Epithelial cell of proximal tubule (primary cell): ENCODE measurements at places on chromosomes 6 and 20.

GRCh38 chr20:47290008-47290407 is 66.5 kb downstream of the ZMYND8 start:
- no peak for DNase-seq

GRCh38 chr6:4482461-4482860 is 293.7 kb upstream of the CDYL start:
- no peak for DNase-seq

DNA sequence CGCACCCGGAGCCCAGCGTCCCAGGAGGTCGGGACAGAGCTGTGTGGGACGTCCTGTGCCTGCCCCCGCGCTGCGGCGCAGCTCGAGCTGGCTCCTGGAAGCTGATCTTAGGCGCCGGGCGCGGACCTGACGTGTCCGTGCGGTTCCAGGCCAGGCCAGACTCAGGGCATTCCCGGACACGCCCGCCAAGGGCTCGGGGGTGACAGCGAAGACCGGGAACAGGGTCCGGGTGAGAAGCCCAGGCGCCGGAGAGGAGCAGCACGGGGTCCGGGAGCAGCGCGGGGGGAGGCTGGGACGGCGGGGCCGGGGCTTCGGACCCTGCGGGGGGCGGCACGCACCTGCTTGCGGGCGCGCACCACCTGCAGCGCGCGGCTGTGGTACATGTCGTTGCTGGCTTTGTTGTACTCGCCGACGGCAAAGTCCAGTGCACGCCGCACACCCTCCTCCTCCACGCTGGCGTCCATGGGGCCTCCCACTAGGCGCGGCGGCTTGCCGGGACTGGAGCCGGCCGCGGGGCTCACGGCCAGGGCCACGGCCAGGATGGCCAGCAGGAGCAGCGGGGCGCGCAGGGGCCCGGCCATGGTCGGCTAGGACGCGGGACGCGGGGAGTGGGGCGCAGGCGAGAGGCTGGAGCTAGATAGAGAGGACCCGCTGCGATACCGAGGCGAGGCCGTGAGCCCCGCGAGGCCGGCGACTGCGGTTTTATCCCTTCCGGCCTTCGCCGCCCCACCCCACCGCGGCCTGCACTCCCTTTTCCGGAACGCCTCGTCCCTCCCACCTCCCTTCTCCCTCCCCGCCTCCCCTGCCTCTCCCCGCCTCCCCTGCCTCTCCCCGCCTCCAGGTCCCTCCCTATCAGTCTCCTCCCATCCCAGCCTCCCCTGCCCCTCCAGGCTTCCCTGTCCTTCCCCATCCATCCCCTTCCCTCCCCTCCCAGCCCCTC is at the start of gene CST3:
Gene CST3 (minus strand): TSS at position 674 of the 940 bp plus-strand sequence. CDS start 93 bp downstream, at position 581.
- DNase-seq: no peak

DNA sequence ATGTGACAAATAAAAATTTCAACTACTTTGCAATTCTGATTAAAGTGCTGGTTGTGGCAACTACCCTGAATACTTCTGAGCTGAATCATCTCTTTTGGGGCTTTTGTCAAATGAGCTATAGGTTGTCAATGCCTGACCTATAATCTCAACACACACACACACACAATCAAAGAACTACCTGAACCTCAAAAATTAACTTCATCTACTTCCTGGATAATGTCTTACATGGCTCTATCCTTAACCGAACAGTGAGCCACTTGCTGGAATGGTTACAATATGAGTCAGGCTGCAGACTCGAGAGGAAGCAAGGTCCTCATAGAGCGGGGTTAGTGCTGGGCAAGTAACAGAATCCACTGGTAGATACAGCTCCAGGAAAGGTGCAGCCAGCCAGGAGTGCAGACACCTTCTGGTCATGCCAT is 70.6 kb upstream of the DST start:
- peak; percentile 78 for DNase-seq

DNA sequence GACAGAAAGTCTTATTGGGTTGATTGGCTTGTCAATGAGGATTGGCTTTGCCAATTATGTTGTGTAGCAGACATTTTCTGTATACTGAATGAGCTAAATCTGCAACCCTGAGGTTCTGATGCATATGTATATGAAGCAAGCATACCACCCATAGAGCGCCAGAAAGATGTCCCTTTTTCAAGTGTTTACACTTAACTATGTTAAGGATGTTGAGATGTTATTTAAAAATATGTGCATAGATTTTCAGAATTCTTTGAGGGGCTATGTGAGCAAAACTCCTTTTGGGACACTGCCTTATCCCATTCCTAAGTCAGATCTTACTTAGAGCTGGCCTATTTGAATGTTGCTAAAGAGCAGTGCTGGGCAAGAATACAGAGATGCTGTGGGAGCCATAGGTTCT is 1.9 kb downstream of the AIG1 start:
- DNase-seq: no peak

GRCh38 chr6:5851261-5851757 is 155.4 kb downstream of the NRN1 start:
- DNase-seq: no peak

GRCh38 chr6:106046116-106046853 is 39.9 kb upstream of the PRDM1 start:
- DNase-seq: no peak

DNA sequence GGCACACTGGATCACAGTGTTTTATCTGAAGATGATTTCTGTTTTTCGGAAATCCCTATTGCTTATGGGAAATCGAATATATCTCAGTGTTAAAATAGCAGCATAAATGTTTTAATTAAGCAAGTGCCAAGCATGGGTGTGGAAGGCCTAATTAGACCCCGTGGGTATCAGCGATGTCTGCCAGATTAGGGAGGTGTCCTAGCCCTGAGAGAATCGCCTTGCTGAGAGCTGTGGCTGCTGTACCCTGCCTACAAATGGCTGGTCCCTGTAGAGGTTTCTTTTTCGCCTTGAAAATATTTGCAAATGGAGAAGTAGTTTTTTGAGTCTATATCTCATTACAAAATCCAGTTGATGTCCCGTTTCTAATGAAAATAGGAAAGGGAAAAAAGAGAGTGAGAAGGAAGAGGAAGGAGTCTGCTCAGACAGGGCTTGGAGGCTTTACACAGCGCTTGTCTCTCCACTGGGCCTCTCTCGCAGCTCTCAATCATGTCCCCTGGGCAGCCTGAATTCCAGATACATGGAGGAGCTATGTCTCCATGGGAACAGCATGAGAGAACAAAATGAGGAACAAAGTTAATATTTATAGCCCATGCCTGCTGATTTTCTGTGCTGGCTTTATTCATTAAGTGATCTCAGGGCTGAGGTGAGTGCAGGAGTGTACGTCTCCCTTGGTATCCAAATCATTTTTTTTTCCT is 35.2 kb upstream of the BCLAF1 start:
- DNase-seq: no peak

DNA sequence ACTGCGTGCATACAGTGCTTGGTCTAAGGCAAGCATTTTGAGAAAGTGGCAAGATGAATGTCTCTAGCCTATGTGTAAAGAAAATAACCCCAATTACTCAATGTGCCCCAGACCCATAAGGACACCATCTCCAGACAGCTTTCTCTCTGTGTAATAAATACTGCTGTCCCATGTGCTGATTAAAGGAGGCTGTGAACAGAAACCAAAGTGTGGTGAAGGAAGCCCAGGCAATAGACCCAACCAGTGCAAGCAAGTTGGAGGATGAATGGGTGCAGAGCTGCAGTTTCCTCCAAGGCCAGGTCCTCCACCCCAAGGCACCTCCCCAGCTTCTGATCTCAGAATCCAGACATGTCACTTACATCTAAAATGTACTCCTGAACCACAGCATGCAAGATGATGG is 60.6 kb downstream of the TRAM2 start:
- DNase-seq: no peak

- no peak for DNase-seq
Observed at GRCh38 chr6:107173779-107174178, 58.5 kb upstream of the BEND3 start.

DNA sequence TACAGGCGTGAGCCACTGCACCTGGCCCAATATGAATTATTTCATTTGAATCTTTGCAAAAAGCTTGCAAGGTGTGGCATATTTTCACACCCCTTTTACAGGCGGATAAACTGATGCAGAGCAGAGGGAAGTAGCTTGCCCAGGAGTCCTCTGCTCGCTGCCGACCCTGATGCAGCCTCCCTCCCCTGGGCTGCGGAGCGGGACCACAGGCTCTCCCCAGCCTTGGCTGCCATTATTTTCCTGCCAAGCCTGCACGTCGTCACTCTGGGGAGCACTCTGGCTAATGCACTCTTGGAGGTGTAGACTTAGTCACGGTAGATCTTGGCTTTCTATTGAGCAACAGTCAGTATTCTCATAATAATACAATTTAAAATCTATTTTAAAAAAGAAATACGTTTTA is 34.8 kb upstream of the DACT2 start:
- no peak for DNase-seq

DNA sequence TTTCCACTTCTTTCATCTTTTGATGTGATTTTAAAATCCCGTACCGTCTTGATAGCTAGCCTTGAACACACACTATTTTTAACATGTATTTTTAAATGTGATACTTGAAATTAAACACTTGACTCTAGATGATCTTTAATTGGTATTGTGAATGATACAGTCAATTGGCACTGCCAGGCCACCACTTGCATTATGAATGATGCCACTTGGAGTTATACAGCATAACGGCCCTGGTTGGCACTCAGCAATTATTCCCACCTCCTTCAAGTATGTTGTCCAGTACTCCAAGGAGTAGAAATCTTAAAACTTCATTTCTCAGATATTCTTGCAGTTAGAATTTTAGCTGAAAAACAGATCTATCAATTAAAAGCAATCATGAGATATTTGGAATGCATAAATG is 62.9 kb downstream of the TENT5A start:
- no peak for DNase-seq

- DNase-seq: no peak
Observed at GRCh38 chr6:130303431-130303830, 62.4 kb upstream of the TMEM200A start.

DNA sequence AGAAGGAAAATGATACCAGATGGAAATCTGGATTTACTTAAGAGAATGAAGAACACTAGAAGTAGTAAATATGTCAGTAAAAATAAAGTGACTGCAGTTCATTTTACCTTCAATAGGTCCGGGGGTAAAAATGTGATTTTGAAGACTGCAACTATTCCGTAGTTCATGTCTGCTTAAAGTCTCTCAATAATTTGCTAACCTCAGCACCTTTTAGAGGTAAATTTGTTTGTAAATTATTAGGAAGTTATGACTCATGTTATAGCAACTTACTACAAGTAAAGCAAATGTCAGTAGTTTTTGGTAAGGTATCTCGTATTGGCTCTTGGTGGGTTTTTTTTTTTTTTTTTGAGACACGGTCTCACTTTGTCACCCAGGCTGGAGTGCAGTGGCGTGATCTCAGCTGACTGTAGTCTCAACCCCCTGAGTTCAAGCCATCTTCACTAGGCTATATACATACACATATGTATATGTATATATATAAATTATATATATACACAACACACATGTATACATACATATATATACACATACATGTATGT is 32.1 kb downstream of the BICRAL start:
- no peak for DNase-seq

- DNase-seq: no peak
Observed at GRCh38 chr6:17904491-17905120, 82.8 kb downstream of the KIF13A start.

GRCh38 chr20:24598346-24598745 is 128.9 kb downstream of the SYNDIG1 start:
- DNase-seq: no peak

GRCh38 chr6:42047213-42047590 is 3.1 kb upstream of the TAF8 start:
- no peak for DNase-seq

DNA sequence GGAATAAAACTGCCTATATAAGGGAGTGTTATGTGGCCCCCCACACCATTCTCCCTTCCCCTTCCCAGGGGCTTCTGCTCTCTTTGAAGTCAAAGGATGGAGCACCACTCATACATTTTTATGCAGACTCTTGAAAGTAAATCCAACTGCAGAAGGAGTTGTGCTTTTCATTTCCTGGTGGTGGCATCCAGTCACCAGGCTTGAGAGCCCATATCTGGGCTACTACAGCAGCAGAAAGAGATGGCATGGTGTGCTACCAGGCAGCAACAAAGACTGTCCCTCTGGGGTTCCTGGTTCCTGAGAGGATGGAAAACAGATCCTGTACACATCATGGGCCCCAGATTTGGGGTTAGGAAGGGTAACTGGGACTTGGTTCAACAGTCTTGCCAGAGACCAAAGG is 226.4 kb downstream of the CLIC5 start:
- no peak for DNase-seq

GRCh38 chr20:62873280-62873679 is 11.7 kb upstream of the TCFL5 start:
- no peak for DNase-seq

- DNase-seq: no peak
Observed at GRCh38 chr6:159838020-159838744, 38.1 kb downstream of the PNLDC1 start.

- no peak for DNase-seq
Observed at GRCh38 chr6:52610011-52610410, 33.2 kb upstream of the TRAM2 start.

DNA sequence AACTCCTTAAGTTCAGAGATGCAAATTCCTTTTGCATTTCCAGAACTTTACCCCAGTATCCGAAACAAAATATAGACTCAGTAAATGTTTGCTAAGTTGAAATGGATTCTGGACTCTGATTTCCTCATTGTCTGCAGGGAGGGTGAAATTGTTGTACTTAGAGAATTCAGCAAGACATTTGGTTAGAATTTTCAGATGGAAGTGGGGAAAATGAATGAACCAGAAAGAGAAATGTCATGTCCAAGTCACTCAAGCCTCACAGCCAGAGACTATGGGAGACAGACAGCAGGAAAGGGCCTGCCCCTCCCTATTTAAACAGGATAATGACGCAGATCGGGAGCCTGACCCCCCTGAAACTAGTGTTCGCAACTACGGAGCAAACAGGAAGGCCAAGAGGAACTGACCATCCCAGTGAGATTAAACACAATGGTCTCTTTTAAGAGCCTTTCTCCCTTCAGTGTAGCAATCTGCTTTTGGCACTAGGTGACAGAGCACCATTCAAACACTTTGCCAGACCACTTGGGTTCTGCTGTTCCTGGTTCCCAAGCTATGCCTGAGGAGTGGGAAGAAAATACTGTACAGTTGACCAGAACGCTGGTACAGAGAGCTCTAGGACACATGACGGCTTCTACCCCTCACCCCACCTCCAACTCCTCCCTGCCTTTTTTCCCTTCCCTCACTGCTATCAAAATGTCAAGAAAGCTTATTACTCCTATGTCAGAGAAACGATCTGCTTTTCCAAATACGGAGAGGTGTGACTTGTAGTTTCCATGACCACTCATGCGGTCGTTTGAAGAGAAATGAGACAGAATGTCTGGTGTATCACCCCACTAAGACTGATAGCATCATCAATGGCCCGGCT is 13.7 kb downstream of the NEDD9 start:
- DNase-seq: no peak
